Activated naive CD8-positive, alpha-beta T cell treated with anti-CD3 and anti-CD28 coated beads, Interleukin-2, amount 10 ng/mL, durations not matched to agents 7 days and 5 days (primary cell): ENCODE measurements at places on chromosomes 5 and 9. TPM values are rescaled to one million over a fixed set of nuclear protein-coding genes. Genes with fewer than 3 reads are reported as not detected.

DNA sequence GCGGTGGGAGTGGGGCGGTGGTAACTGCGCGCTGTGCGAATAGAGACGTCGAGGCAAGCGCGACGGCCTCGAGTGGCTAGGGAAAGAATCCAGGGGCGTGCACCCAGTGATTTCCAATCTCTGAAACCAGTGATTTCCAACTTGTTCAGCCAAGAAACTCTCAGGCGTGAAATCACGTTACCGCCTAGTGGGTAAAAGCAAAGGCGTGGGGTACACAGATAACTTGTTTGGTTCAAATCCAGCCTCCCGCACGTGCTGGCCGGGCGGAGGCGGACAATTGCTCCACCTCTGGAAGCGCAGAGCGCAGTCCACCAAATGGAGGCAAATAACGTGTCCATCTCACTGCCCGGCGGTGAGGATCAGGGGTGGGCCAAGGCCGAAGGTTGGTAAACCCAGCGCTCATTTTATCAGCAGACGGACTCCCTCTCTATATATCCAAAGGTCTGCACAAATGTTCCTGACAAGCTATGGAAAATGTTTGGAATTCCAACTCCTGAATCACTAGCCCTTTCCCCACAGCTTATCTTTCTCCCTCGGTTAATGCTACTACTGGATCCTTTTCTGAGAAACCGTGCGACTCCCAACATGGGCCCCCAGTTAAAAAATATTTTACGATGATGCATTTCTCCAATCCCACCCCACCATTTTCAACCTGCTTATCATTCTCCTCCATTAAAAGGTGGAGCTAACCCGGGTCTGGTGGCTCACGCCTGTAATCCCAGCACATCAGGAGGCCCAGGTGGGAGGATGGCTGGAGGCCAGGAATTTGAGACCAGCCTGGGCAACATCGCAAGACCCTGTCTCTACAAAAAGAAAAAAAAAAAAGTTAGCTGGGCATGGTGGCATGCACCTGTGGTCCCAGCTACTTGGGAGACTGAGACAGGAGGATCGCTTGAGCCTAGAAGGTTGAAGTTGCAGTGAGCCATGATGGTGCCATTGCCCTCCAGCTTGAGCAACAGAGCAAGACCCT is 950 bp upstream of the FNBP1 start:
- DNase-seq = no peak

- DNase-seq = no peak
Observed at GRCh38 chr5:43190755-43191603, 1.0 kb upstream of the NIM1K start.

GRCh38 chr9:30800421-30800820 is 1584.0 kb upstream of the ACO1 start:
- DNase-seq = no peak

DNA sequence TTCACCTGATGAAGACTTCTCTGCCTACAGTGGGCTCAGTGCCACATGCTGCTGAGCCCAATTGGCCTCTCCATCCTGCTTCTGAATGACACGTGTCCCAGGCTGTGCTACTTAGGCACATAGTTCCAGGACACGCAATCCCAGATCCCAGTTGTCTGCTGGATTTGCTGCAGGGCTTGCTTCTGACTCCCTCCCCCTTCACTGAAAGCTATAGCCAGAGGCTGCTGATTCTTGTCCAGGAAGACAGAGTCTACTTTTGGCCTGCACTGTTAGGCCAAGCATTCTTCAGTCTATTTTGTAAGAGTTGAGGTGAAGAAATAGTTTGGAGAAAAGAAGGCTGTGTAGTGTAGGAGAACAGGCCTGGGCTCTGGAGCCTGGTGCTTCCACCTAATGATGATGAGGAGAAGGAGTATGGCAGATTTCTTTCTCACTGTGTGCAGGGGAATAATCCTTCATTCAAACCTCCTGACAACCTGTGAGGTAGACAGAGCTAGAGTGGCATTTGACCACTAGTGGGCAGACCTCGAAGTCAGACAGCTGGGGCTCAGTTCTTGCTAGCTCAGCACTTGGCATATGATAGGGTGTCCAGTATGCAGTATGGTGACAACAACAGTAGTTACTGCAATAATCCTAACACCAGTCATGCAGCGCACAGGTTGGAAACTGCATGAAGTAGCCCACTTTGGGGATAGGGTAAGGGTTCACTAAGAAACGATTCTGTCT is 19.5 kb upstream of the ASPN start:
- no peak for DNase-seq

DNA sequence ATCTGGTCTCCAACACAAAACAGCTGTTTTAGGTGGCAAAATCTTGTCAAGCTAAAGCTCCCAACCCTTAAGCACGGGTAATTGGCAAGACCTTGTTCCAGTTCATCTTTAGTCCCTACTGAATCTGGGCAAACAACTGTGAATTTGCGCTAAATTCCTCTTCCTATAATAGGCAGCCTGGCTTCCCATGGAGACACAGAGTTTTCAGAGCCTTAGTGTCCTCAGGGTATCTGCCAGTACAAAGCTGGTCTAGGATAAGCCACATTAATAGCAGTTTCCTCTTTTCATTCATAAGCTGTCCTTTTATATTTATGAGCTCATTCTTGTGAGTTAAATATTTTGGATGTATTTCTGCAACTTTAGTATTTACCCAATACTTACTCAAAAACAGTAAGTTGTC is 59.5 kb downstream of the FGF10 start:
- no peak for DNase-seq

- no peak for DNase-seq
Observed at GRCh38 chr5:147673791-147674190, 108.7 kb downstream of the JAKMIP2 start.

- no peak for DNase-seq
Observed at GRCh38 chr5:76221311-76221710, 138.1 kb downstream of the SV2C start.

- no peak for DNase-seq
Observed at GRCh38 chr9:137431416-137431931, 8.3 kb downstream of the NOXA1 start.

DNA sequence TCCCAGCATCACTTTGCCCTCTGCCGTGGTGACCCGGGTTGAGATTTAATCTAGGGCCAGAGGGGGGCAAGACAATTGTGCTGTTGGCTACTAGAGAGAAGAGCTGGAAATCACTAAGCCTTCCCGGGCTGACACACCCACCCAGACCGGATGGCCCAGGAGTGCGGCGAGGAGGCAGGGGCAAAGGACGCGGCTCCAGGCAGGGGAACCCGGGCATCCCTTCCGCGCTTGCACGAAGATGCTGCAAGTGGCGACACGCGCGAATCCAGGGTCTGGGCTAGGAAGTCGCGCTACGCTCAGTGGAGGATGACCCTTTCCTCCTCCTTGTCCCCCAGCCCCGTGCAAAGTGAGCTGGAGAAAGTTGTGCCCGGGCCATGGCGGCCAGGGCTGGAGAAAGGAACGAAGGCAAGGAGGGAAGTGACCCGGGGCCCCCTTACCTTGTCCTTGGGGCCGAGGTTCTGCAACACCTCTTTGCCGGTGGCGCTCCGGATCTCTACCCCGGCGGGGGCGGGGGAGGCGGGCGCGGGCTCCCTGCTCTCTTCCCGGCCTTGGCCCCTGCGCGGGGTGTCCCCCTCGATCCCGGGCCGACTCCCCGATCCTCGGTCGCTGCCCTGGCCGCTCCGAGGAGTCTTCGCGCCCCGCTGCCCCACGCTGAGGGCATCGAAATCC is 693 bp downstream of the DPYSL3 start:
- DNase-seq = no peak

- peak; percentile 90 for DNase-seq
Observed at GRCh38 chr9:26892251-26893029, at the start of gene CAAP1. CAAP1 (minus strand) TSS chr9:26892802; CDS start chr9:26892715, 87 bp downstream.

DNA sequence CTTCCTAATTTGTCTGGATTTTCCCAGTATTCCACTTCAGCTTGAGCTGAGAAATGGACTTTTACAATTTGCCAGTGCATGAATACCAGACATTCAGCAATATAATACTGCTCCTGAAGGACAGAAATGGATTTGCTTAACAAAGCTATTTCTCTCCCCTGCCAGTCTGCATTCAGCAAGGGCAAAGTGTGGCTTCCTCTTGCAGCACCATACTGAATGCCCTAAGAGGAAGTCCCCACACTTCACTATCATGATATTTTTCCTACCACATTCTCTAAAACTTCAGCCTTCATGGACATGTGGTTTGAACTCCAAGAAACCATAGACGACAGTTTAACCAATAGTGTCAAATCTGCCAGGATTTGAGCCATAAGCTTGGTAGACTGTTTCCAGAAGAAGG is 19.8 kb upstream of the TLE4 start:
- DNase-seq = no peak

GRCh38 chr5:154117050-154117449 is 73.5 kb upstream of the GALNT10 start:
- DNase-seq = no peak

DNA sequence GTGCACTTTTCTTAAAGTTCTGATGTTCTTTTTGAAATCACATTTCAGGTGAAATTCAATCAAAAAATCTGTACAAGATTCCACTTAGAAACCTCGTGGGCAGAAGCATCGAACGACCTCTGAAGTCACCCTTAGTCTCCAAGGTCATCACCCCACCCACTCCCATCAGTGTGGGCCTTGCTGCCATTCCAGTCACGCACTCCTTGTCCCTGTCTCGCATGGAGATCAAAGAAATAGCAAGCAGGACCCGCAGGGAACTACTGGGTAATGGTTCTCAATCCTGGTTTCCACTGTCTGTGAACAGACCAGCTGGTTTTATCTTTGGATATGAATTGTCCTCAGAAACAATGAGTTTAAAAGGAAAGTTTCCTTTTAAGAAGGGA is 8.1 kb upstream of the SLC2A8 start:
- DNase-seq = no peak

- DNase-seq = no peak
Observed at GRCh38 chr9:83538890-83539238, 663 bp upstream of the FRMD3 start.

DNA sequence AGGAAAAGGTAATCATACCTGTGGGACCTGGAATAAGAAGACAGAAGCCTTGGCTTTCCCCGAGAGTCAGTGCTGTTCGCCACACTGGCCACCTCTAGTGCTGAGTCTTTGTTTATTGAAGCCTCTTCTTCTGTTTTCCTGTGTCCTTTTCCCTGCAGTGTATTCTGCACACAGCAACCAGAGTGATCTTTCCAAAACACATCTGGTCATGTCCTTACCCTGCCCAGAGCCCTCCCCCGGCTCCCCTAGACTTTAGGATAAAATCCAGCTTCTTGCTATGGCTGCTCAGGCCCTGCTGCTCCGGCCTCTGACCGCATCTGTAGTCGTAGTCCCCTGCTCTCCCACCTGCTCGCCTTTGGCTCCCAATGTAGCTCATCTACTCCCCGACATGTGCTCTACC is 28.3 kb downstream of the GALNT10 start:
- DNase-seq = no peak

- no peak for DNase-seq
Observed at GRCh38 chr9:2780846-2781245, 63.0 kb downstream of the PUM3 start.

DNA sequence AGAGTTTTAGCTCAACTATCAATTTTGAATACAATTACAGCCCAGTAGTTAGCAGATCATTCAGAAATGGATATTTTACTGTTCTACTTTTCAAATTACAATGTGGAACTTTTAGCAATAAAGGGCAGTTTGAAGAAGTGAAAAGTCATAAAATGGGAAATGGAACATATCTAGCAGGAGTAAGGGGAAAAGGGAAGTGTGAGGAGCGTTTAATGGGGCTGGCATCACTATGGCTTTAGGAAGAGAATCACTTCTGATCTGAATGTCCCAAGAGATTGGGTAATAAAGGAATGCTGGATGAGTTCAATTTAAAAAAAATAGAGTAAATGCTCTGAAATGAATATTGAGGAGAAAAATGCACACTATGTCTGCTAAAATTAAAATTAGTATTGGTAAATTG is 77.4 kb downstream of the ATPSCKMT start:
- DNase-seq = no peak

- no peak for DNase-seq
Observed at GRCh38 chr5:58929726-58930125, 346.9 kb downstream of the RAB3C start.

GRCh38 chr9:123331346-123332060 is 24.5 kb upstream of the CRB2 start:
- DNase-seq = no peak

- no peak for DNase-seq
Observed at GRCh38 chr5:179798144-179798770, 4.5 kb downstream of the LTC4S start.

- DNase-seq = no peak
Observed at GRCh38 chr5:169350016-169350415, 49.1 kb upstream of the SLIT3 start.

GRCh38 chr5:43075319-43076293 is 35.5 kb upstream of the ANXA2R start:
- DNase-seq = no peak

DNA sequence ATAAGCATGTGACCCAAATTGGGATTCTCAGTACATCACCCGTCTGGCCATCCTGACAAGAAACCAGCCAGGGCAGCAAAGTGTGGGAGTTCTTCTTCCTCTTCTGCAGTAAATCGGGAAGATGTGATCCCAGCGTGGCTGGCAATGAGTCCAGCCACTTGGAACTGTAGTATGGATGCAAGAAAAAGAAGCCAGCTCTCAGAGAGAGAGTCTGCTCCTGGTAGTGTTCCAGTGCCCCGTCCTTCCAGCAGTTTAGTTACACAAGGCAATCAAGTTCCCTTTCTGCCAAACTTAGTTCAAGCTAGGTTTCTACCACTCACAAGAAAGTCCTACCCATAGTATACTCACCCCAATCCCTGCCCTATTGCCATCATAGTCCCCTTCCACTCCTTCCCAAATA is 65.6 kb downstream of the CDK5RAP2 start:
- DNase-seq = no peak

DNA sequence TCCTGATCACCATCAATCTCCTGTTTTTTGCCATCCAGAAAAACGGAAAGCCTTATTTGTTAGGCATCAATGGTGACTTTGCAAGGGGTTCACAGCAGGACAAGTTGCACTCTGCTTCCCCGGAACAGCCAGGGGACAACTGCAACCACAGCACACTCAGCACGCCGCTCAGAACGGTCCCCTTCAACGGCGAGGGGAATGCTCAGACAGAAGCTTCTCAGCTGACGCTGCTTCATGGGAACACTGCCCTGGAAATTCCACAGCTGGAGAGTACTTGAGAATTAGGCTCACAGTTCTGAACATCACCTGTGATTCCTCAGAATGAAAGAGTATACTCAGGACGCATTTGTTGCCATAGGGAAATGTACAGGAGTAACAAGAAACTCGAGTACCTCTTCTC is 40.1 kb upstream of the PLPP6 start:
- no peak for DNase-seq

DNA sequence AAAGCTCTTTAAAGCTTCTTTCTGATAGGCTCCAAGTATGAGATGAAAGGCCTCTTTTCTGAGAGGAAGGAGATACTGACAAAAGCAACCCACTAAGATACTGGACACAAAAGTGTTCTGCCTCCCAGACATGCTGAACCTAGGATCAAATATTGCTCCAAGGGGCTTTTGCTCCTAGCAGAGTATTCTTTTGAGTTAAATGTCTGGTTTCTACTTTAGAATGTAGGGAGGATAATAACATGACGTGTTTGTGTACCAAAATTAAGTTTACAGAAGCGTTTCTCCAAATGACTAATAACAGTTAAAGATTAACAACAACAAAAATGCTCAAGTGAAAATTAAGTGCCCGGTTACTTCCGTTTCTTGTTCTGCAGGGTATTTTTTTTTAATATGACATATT is 2293.3 kb upstream of the C9orf72 start:
- DNase-seq = no peak

PCDHGB6 gene
- total RNA-seq = 0.11 TPM

RIC1 gene
- 20.7 TPM for total RNA-seq

FOXD1 gene
- total RNA-seq = not detected

F2RL2 gene
- not detected for total RNA-seq

IQGAP2 gene
- total RNA-seq = 74.9 TPM

ST8SIA4 gene
- total RNA-seq = 39.2 TPM
